A549 treated with Hydrocortisone at 1 μM for 4 hours (cell line): ENCODE measurements at places on chromosomes 13 and 19. TPM values are rescaled to one million over a fixed set of nuclear protein-coding genes. Genes with fewer than 3 reads are reported as not detected.

SPACA4 gene
- not detected in 5 replicates for total RNA-seq

KLC3 gene
- 0.69 to 1.4 TPM (median 0.89 TPM) in 5 replicates for total RNA-seq

SYCN gene
- total RNA-seq = not detected in 5 replicates

MYO1F gene
- 0.22 to 0.32 TPM (median 0.24 TPM) in 5 replicates for total RNA-seq

CCDC8 gene
- not detected in 5 replicates for total RNA-seq

CRLF1 gene
- 3.8 to 8.7 TPM (median 5.1 TPM) in 5 replicates for total RNA-seq

CDC16 gene
- 38.6 to 46.3 TPM (median 44.6 TPM) in 5 replicates for total RNA-seq

ACP7 gene
- 0.05 to 0.25 TPM (median 0.07 TPM) in 5 replicates for total RNA-seq

GRIN2D gene
- total RNA-seq = 6.5 to 8.9 TPM (median 7.6 TPM) in 5 replicates

TMEM147 gene
- total RNA-seq = 323 to 433 TPM (median 412 TPM) in 5 replicates

TUBB4A gene
- 6.0 to 7.4 TPM (median 6.6 TPM) in 5 replicates for total RNA-seq

CCDC70 gene
- total RNA-seq = not detected in 5 replicates

LRG1 gene
- 0.06 to 0.24 TPM (median 0.08 TPM) in 5 replicates for total RNA-seq

TPP2 gene
- total RNA-seq = 13.5 to 18.3 TPM (median 15.0 TPM) in 5 replicates

VSTM2B gene
- total RNA-seq = not detected in 5 replicates

HSD17B14 gene
- total RNA-seq = 12.0 to 17.2 TPM (median 13.8 TPM) in 5 replicates

TSHZ3 gene
- 2.0 to 2.8 TPM (median 2.6 TPM) in 5 replicates for total RNA-seq

GPR18 gene
- total RNA-seq = not detected in 5 replicates

LHB gene
- total RNA-seq = not detected in 5 replicates

LGALS14 gene
- total RNA-seq = not detected in 5 replicates

LYPD5 gene
- 0.11 to 0.39 TPM (median 0.18 TPM) in 5 replicates for total RNA-seq

DKKL1 gene
- total RNA-seq = 0.33 to 0.71 TPM (median 0.59 TPM) in 4 of 5 replicates, not detected in the other

SIAH3 gene
- total RNA-seq = not detected in 5 replicates

ERICH4 gene
- not detected in 5 replicates for total RNA-seq

ZNF574 gene
- total RNA-seq = 32.0 to 38.0 TPM (median 35.5 TPM) in 5 replicates

MUC16 gene
- total RNA-seq = 0.02 to 0.06 TPM (median 0.03 TPM) in 5 replicates

INAFM1 gene
- total RNA-seq = 3.6 to 11.0 TPM (median 10.2 TPM) in 5 replicates

OR7G3 gene
- total RNA-seq = not detected in 5 replicates

WDR88 gene
- total RNA-seq = 0.16 TPM in 1 of 5 replicates, not detected in the others
